NCI-H1092 (cell line): ENCODE measurements at places on chromosomes 2 and 18.

DNA sequence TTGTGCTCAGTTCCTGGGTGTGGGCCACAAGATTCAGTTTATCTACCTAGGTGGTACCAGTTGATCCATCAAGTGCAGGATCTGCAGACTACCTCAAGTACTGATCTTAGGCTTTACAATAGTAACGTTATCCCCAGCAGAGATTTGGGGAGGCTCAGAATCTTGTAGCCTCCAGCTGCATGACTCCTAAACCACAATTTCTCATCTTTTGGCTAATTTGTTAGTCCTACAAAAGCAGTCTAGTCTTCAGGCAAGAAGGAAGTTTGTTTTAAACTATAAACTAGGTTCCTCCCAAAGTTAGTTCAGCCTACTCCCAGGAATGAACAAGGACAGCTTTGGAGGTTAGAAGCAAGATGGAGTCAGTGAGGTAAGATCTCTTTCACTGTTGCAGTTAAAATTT, 213.5 kb upstream of the PIEZO2 start:
- no peak for DNase-seq

GRCh38 chr2:151297882-151298281, 8.4 kb upstream of the NMI start:
- no peak for DNase-seq

DNA sequence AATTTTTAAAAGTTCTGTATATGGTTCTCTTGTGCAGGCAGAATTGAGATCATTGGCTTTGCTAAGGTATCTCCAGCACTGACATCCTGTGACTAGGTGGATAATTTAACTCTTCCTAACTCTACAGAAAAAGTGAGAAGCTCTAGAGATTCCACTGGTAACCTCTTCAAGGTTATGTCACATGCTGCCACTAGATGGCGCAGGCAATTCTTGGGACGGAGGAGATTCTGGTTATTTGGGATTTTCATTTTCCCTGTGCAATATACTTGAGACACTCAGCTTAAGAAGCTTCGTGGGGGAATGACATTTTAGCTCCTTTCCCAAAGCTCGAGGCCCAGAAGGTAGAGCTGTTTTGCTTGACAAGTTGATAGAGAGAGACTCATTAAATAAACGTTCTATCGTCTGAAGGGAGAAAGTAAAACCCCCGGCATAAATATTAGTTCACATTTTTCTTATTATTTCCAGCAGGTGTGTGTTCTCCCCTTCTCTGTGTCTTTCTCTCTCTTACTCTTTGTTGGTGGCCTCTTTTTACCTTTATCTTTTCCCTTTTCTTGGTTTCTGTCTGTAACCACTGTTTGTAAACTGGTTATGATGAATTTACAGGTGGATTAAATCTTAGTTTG, 26.6 kb upstream of the LANCL1 start:
- DNase-seq: peak; percentile 7

GRCh38 chr2:46632349-46632748, 153.0 kb downstream of the TMEM247 start:
- no peak for DNase-seq

GRCh38 chr2:109644571-109645275, 30.6 kb downstream of the SOWAHC start:
- DNase-seq: peak; percentile 5

DNA sequence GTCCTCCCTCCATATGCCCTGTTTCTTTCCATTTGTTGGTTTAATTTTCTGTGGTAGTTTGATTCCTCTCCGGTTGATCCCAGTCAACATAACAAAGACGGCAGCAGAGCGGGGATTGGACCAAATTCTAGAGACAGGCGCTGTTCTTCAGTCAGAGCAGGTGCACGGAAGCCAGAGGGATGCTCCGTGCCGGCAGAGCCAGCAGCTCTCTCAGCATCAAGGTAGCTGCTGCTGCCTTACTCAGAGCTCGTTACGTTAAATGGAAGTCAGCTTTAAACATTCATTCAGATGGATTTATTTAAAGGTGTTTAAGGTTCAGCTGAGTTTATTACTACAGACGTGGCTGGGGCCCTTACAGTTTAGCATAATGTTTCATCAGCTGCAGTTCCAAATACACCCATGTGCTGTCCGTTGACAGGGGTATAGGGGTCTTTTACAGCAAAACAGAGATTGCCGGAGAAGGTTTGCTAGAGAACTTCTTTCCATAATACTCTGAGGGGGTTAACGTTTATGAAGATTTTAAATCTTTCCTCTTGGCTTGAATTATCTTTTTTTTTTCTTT, 497.2 kb upstream of the PIK3C3 start:
- DNase-seq: peak; percentile 11

DNA sequence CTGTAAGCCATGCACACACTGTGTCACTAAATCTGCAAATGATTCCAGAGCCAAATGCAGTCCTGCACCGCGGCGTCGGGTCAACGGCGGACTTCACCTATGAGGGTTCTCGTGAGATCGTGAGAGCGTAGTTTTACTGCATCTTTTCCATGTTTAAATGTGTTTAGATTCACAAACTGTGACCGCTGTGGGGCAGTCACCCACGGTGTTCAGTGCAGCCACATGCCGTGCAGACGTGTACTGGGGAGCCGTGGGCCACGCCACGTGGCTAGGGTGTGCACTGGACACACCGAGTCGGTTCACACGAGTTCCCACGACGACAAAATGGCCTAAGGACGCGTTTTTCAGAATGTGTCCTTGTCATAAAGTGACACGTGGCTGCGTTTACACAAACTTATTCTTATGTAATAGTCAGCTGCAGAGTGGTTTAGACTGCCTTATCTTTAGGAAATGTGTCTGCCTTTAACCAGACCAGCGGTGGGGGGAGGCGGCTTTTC, 34.1 kb downstream of the NFATC1 start:
- DNase-seq: no peak

GRCh38 chr2:68799140-68800026, 64.8 kb downstream of the ARHGAP25 start:
- peak; percentile 28 for DNase-seq

GRCh38 chr2:121858847-121859246, 103.4 kb downstream of the TSN start:
- DNase-seq: no peak

DNA sequence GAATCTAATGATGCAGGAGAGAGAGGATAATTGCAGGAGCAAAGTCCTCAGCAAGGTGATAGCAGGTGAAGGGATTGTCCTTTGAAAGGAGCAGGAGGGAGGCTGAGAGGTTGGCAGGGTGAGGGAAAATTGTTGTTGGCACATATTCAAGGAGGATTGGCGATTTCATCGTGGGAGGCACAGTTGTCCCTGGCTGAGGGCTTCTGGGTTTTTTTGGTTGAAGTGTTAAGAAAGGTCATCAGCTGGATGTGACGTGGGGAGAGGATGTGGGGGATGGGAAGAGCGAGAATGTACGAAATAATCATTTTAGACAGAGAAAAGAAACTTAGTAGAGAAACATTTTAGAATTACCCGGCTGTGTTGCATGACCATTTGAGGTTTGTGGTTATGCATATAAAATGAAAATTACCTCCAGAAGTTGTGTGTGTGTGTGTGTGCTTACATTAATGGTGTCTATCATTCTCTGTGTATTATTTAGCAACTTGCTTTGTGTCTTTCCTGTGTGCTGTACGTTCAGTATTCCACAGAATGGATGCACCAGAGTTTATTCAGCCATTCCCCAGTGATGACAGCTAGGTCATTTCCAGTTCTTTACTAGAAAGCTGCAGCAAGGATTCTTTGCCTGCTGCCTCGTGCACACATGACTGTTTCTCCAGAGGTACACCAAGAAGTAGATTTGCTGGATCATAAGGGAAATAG, 67.6 kb downstream of the SDC1 start:
- no peak for DNase-seq

GRCh38 chr2:5969303-5969702, 277.1 kb downstream of the SOX11 start:
- no peak for DNase-seq

DNA sequence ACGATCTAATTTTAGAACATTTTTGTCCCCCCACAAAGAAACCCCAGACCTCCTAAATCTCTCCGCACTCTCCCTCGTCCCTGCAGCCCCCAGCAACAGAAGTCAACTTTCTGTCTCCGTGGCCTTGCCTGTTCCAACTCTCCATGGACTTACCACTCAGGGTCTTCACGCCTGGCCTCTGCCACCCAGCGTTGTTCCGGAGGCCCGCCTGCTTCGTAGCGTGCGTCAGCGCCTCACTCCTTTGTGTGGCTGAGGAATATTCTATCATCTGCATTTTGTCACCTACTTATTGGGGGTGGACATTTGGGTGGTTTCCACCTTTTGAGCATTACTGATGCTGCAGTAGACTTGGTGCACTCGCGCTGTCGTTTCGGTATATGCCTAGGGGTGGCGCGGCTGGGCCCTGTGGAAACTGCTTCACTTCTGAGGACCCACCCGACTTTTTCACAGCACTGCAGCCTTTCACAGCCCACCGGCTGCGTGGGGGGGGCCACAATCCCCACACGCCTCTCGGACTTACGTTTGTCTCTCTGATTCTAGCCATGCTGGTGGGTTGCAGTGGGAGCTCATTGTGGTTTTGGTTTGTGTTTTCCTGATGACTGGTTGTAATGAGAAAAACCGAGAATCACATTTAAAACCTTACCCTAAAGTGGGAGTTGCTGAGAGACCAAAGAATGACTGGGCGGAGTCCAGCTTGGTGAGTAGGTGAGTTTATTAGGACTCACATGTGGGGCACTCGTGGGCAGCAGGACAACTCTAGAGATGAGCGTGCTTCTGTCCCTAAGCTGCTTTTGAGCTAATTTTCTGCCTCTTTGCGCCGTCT, 1.4 kb upstream of the HSBP1L1 start:
- DNase-seq: no peak

DNA sequence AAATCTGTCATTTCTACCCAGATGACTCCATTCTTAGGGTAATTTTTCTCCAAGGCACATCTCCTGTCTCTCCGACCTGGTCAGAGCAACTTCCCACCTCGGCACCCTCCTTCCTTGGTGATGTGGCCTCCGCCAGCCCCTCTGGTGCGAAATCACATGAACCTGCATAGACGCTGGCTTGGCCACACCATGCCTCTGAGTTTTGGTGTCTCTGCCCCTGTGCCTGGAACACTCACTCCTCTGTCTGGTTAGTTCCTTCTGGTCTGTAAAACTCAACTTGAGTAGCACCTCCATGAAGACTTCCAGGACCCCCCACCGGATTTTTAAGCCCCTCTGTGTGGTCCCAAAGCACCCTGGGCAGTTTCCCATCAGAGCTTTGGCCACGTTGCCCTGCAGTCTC, 83.2 kb upstream of the OTOS start:
- DNase-seq: no peak

- no peak for DNase-seq
Observed at GRCh38 chr2:11602563-11603204, 67.3 kb downstream of the NTSR2 start.

GRCh38 chr2:185511925-185512324, 226.7 kb upstream of the FSIP2 start:
- DNase-seq: no peak

GRCh38 chr2:37776487-37776886, 105.0 kb upstream of the CDC42EP3 start:
- DNase-seq: no peak

DNA sequence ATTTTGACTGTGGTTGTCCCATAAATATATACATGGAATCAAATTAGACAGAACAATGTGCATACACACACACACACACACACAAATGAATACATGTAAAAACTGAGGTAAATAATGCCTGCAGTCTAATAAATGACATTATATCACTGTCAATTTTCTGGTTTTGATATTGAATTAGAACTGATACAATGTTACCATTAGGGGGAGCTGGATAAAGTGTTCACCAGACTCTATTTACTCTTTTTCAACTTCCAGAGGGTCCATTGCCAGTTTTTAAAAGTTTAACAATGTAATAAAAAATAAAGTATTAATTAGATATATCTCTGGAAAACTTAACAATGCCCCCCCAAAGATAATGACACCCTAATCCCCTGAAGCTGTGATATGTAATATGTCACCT, 1666.8 kb upstream of the TMEFF2 start:
- DNase-seq: no peak

GRCh38 chr2:230184727-230185578, 34.8 kb downstream of the SP110 start:
- peak; percentile 39 for DNase-seq

DNA sequence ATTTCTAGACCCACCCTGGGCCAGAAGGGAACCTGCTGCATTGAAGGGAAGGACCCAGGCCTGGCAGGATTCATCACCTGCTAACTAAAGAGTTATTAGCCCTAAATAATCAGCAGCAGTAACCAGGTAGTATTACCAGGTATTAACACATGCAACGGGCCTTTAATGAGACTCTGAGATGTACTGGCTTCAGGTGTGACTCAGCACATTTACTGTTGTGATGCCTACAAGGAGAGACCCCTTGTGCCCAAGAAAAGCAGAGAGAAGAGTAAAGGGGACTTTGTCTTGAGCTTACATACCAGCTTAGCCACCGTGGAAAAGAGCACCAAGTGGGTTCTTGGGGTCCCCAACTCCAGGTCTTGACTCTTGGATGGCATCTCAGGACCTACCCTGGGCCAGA, 243.1 kb upstream of the SLC39A10 start:
- DNase-seq: no peak

DNA sequence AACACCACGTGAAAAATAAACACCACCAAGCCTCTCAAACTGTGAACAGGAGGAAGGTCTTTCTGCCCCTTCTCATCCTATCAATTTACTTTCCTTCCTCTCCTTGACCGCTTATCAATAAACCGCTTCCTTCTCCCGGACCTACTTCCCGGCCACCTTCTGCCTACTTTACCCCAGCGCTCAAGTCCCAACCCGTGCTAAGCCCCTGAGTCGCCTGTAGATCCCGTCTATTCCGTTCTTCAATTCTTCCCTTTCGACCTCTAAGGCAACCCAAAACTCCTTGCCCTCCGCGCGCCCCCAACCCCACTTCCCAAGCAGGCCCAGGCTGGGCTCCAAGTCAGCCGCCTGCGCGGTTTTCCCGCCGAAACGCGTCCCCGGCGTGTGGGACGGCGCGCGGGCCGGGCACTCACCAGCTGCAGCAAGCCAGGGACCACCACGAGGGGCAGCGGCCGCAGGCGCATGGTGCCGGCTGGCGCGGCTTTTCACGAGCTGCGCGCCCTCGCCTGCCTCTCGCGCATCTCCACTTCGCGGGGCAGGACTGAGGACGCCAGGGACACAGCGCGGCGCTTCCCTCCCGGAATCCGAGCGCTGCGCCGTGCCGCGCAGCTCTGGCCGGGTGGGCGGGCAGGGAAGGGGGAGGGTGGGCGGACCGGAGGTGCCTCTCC, at the start of gene NXPH2:
Gene NXPH2, minus strand, starts transcription at position 610 of the 665 bp plus-strand sequence. Its CDS starts 149 bp downstream, at position 461.
- no peak for DNase-seq

DNA sequence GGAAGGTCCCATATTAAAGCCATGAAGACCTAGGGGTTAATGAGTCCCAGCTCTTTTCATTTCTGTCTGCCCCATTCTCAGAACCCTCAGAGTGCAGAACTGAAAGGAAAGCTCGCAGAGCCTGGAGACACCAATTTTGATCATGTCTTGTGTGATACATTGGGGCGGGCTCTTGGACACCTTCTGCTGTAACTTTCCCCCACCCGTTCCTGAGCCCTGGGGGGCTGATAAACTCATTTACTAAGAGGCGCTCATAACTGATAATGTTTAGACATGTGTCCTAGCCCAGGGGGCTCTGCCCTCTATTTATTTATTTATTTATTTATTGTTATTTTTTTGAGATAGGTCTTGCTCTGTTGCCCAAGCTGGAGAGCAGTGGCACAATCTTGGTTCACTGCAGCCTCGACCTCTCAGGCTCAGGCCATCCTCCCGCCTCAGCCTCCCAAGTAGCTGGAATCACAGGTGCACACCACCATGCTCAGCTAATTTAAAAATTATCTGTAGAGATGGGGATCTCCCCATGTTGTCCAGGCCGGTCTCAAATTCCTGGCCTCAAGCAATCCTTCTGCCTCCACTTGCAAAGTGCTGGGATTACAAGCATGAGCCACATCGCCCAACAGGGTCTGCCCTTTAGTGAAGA, 72.4 kb upstream of the HAAO start:
- DNase-seq: no peak

GRCh38 chr2:147850838-147851237, 6.0 kb downstream of the ACVR2A start:
- no peak for DNase-seq
